ENCODE measurements at places on chromosomes 6 and 20. TPM values are rescaled to one million over a fixed set of nuclear protein-coding genes. Genes with fewer than 3 reads are reported as not detected.
A peak's percentile ranks its signal among the peaks of the same experiment; 100 is the strongest.

The DDX43 gene
- total RNA-seq: 1.2 TPM

The SEL1L2 gene
- not detected for total RNA-seq

The EYS gene
- not detected for total RNA-seq

The POU3F2 gene
- not detected for total RNA-seq

The POU5F1 gene
- total RNA-seq: not detected

The TRIM40 gene
- total RNA-seq: not detected

The PNPLA1 gene
- total RNA-seq: not detected

The ZCCHC3 gene
- total RNA-seq: 28.4 TPM

The VNN1 gene
- not detected for total RNA-seq

The HLA-DOA gene
- 3.3 TPM for total RNA-seq

The MATN4 gene
- total RNA-seq: 0.39 TPM

The TCF21 gene
- total RNA-seq: not detected

The FOXC1 gene
- total RNA-seq: not detected

The ARMC2 gene
- 10.9 TPM for total RNA-seq

The IRF4 gene
- total RNA-seq: 91.2 TPM

The MUC22 gene
- total RNA-seq: not detected

The NOTCH4 gene
- total RNA-seq: 0.55 TPM

The LAMA2 gene
- total RNA-seq: 0.26 TPM

DNA sequence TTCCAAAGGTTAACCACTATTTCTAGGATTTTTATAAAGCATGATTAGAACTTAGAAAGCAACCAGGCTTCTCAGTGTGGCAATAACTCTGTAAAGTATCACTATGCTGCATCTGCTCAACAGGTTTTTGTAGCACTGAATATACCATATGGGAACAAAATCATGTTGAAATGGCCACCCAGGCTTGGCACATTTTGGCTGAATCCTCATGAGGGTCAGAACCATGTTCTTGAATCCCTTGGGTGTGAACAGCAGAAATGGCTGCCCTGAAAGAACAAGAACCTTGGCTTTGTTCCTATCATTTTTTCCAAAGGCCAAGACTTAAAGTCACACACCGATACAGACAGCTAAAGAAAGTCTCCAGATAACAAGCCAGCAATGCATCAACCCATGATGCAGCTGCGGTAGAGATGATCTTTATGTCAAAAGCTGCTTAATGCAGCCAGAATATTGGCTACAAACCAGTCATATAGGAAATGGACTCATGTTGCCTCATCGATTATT lies 283.0 kb upstream of the NOX3 start:
- DNase-seq: no peak

- DNase-seq: no peak
Measured at GRCh38 chr6:4319981-4320683, 184.8 kb upstream of the ECI2 start.

- no peak for DNase-seq
Measured at GRCh38 chr20:63640086-63640485, 13.1 kb downstream of the STMN3 start.

- DNase-seq: no peak
Measured at GRCh38 chr20:9281803-9282202, 212.9 kb downstream of the PLCB4 start.

GRCh38 chr6:165769884-165770283 lies 106.8 kb upstream of the PDE10A start:
- DNase-seq: no peak

- DNase-seq: no peak
Measured at GRCh38 chr6:10421158-10421920, 6.5 kb upstream of the TFAP2A start.

GRCh38 chr6:154738551-154738961 lies 5.3 kb downstream of the SCAF8 start:
- DNase-seq: no peak

DNA sequence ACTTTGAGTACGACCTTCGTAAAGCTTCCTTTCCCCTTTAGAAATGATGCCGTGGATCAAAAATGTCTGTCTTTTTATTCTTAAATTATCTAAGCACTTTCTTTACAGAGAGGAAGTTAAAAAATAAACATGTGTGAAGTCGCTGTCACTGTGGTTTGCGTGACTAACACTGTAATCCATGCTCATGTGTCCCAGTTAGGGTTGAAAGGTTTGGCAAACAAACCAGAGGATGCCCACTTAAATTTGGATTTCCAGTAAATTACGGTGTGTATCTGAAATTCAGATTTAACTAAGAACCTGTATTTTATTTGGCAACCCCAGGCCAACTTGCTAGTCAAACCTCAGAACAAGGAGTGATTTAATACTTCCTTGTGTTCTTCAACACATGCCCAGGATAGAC lies 21.1 kb downstream of the HLA-DRB1 start:
- peak; percentile 22 for DNase-seq

DNA sequence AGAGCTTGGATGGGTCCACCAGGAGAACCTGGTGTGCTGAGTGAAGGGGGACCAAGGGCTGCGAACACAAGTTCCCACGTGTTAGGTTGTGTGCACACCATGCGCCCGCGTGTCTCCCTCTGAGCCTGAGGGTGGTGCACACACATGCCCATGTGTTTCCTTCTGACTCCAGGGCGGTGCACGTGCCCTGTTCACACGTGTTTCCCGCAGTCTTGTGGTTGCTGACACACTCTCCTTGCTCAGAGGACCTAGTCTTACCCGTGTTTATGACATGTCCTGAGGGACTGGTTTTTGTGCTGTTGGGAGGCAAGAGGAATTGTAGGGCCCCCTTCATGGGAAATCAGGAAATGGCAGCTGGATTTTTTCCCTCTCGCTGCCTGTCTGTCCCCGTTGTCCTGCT lies 36.3 kb upstream of the PCMTD2 start:
- DNase-seq: no peak

DNA sequence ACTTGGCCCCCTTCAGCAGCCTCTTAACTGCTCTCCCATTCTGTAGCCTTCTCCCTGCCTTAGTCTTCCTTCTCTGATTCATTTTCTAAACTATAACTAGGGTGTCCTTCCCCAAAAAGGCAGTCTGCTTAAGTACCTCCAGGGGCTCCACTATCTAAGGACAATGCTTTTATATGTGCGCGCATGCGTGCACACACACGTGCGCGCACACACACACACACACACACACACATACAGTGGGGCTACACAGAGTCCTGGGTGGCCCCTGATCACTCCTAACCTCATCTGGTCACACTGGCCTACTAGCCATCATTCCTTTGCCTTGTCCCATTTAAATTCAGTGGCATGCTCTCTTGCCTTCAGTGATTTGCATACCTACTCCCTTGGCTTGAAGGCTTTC lies 654.3 kb upstream of the CHD6 start:
- DNase-seq: no peak

- DNase-seq: peak; percentile 27
Measured at GRCh38 chr20:51631011-51631950, 88.8 kb upstream of the NFATC2 start.

GRCh38 chr6:140623498-140623897 lies 1249.0 kb upstream of the CITED2 start:
- no peak for DNase-seq

- peak; percentile 15 for DNase-seq
Measured at GRCh38 chr6:40378071-40378724, 209.0 kb downstream of the LRFN2 start.

DNA sequence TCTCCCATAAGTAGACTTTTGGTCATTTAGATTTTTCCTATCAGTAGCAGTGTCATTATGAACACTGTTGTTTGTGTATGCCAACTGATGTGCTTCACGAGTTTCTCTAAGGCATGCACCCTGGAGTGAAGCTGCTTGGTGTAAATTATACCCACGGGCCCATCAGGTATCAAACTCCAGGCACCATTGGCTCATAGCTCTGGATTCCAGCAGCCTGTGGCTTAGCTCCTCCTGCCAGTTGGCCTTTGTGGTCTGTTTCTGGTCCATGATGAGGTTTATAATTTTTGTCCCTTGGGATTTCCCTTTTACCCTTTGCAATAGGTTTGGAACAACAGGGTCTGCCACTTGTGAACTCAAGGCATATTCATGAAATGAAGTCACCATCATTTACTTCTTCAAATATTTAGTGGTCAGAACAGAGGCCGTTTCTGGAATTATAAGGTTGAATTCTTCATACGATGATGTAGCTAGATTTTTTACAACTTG lies 350.5 kb downstream of the PRL start:
- no peak for DNase-seq

- no peak for DNase-seq
Measured at GRCh38 chr20:44151621-44152416, 35.2 kb downstream of the JPH2 start.

GRCh38 chr20:36092398-36093024 lies 62.0 kb upstream of the EPB41L1 start:
- peak; percentile 22 for DNase-seq

GRCh38 chr6:118952683-118953082 lies 17.7 kb upstream of the MCM9 start:
- no peak for DNase-seq

GRCh38 chr6:1312473-1313367 lies 822 bp downstream of the FOXQ1 start:
- no peak for DNase-seq

GRCh38 chr20:54257071-54257816 lies 49.4 kb downstream of the PFDN4 start:
- DNase-seq: no peak

DNA sequence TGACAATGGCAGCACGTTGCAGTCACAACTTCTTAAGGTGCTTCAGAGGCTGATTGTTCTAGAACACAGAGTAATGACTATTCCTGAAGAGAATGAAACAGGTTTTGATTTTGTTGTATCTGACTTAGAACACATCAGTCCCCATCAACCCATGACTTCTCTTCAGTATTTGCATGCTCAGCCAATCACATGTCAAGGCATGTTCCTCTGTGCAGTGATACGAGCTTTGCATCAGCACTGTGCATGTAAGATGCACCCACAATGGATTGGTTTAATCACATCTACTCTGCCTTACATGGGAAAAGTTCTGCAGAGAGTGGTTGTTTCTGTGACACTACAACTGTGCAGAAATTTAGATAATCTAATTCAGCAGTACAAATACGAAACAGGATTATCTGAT lies 54.3 kb downstream of the PGM3 start:
- DNase-seq: no peak

DNA sequence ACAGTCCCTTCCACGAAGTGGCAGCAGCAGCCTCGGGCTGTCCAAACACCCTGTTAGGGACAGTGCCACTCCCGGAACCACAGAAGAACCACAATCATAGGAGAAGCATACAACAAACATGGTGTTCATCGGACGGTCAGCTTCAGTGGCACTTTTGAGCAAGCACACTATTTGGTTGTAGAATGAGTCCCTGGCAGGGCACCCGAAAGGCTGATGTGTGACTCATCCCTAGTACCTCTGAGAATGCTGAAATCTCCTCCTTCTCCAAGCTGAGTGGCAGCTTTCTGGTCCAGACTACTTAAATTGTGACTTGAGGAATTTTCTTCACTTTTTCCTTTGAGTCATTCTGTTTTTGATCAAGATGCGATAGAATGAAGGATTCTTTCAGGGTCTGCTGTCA lies 282.5 kb downstream of the ESR1 start:
- no peak for DNase-seq

GRCh38 chr20:346640-347316 lies at the start of gene NRSN2:
Gene NRSN2, plus strand, starts transcription at chr20:347111. Its CDS starts 2,533 bp downstream, at chr20:349644.
- DNase-seq: no peak

- DNase-seq: no peak
Measured at GRCh38 chr6:149508485-149508884, 23.7 kb upstream of the ZC3H12D start.

DNA sequence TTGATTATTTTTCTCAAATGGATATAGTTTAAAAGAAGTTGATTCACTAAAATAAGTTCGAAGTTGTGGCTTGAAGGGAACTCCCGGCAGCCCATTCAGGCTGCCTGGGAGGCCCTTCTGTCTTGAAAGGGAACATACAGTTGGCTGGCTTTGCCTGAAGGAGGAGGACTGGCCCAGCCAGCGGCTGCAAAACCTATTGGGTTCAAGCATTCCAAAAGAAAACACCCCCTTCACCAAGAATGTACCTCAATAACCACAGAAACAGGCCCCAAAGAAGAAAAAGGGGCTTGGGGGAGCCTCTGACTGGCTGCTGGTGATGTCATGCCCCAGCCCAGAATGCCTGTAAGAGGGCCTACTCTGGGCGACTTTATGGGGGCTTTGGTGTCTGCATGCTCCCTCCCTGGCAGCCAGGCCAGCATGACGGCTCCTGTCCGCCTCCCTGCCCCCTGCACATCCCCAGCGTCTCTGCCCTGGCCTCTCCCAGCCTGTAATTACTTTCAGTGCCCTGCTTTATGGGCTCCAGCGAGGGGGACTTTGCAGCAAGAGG lies 36.5 kb downstream of the MAFB start:
- no peak for DNase-seq

DNA sequence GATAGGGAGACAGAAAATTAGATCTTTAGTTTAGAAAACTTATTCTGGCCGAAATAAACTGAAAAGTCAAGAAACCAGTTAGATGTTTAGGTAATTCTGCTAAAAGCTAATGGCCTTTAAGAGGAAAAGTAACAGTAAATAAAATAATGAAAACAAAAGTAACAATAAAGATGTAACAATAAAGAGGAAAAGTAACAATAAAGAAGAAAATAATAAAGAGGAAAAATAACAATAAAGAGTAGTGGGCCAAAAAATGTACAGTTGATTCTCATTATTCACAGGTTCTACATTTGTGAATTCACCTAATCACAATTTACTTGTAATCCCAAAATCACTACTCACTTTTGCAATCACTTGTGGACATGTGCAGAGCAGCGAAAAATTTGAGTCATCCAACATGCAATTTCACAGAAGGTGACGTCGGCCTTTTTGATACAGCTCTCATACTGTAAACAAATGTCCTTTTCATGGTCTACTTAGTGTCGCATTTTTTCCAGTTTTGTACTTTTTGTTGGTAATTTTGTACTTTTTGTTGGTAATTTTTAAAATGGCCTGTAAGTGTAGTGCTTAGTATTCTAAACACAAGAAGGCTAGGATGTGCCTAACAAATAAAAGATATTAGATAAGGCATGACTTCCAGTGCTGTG lies 24.0 kb downstream of the HBS1L start:
- no peak for DNase-seq

DNA sequence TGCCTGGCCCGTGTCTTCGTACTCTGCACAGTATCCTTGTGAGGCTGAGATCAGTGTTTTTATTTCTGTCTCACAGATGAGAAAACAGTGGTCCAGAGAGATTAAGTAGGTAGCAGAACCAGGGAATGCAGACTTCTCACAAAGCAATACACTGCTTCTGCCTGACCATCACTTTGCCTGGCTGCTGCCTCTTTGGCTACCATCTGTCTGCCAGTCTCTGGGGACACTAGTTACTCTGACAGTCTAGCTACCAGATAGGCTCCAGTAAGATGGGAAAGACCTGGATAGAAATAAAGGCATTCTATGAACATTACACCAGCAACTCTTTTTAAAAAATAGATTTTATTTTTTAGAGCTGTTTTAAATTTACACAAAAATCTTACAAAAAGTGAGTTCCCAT lies 96.9 kb downstream of the PHACTR3 start:
- no peak for DNase-seq

All from activated CD8-positive, alpha-beta T cell treated with anti-CD3 and anti-CD28 coated beads, Interleukin-2, amount 10 ng/mL, durations not matched to agents 7 days and 5 days (primary cell).